ENCODE measurements at places on chromosomes 16 and 17.

GRCh38 chr17:9902120-9902519 is 3.0 kb downstream of the RCVRN start:
- DNase-seq = no peak

GRCh38 chr17:54899721-54900456 is 763 bp upstream of the TOM1L1 start:
- DNase-seq = peak; percentile 6

DNA sequence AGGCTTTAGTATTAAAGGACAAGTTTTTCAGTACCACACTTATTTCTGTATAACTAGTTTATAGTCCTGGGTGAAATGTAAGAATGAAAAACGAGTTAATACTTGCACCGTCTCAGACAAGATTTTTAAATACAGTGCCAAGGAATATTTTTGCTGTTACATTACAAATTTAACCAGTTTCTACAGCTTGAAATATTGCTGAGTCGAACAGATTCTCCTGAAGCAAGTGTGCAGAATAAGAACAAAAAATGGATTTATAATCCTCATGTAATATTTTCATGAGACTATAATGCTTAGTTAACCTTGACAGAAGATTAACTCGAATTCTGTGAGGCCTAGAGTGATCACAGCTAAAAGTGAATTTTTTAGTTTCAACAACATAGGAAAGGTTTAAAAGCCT is 3.1 kb downstream of the NETO2 start:
- DNase-seq = no peak

GRCh38 chr16:23236983-23237382 is 54.4 kb downstream of the SCNN1G start:
- DNase-seq = no peak

- peak; percentile 15 for DNase-seq
Observed at GRCh38 chr16:88569614-88569984, 604 bp upstream of the ZC3H18 start.

- no peak for DNase-seq
Observed at GRCh38 chr17:52419229-52419641, 260.7 kb upstream of the CA10 start.

- DNase-seq = no peak
Observed at GRCh38 chr17:71184716-71185115, 936.1 kb upstream of the SOX9 start.

DNA sequence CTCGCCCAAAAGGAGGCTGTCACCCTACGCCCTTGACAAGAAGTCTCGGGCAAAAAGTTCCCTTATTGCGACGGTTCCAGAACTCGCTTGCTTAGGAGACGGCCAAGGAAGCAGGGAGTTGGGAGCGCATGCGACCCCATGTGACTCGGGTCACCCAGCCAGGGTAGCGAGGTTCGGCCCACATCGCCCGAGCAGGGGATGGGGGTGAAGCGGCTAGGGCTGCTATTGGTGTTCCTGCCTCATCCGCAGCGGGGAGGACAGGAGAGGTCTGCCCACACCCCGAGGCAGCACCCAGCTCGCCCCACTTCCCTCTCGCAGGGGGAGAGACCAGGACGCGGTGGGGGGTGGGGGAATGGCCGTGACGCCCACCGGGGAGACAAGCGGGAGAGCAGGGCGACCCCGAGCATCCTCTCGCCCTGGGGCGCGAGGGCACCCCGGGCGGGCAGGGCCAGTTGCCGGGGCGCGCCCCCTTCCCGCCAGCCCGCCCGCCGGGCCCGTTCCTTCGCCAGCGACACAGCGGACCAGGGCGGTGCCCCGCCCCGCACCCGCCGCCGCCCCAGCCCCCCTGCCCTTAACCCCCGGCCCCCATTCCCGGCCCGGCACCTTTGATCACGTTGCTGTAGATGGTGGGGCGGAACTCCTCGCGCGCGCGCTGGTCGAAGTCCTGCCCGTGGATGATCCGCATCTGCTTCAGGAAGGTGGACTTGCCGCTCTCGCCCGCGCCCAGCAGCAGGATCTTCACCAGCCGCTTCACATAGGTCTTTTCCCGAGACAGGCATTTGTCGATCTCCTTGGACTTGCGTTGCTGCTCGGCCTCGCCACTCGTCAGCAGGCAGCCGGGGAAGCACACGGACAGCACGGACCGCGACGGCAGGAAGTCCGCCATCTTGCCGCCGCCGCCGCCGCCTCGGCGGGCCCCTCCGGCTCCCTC is 567 bp downstream of the GNA13 start:
- DNase-seq = peak; percentile 47

GRCh38 chr16:2960183-2961010 is 3.7 kb upstream of the KREMEN2 start:
- DNase-seq = no peak

GRCh38 chr16:48822431-48822830 is 212.5 kb upstream of the N4BP1 start:
- no peak for DNase-seq

- DNase-seq = no peak
Observed at GRCh38 chr17:57834146-57834741, 15.6 kb downstream of the MRPS23 start.

DNA sequence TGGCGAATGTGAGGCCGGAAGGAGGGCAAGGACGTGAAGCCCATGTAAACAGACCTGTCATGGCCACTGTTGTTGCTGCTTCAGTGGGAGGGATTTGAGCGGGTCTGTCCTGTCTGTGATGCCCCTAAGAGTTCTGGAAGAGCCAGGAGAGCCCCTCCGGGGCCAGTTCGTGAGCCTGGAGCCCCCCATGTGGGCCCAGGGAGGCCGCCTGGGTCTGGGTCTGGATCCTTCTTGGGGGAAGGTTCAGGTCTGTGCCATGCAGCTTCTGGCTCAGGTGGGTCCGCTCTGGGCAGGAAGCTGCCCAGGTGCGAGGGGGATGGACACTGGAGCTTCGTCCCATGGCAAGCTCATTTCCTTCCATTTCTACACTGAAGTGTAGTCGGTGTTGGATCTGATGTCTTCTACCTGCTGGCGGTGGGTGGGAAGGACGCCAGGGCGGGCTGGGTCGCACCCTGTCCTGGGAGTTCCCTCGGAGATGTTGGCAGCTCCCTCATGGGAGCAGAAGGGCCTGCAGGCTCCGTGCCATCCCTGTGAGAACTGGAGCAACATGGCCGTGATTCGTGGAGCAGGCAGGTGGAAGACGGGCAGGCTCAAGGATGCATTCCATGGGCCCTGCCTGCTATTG is 11.2 kb upstream of the WFIKKN1 start:
- no peak for DNase-seq

- peak; percentile 30 for DNase-seq
Observed at GRCh38 chr17:80861892-80862291, 129.7 kb upstream of the CHMP6 start.

DNA sequence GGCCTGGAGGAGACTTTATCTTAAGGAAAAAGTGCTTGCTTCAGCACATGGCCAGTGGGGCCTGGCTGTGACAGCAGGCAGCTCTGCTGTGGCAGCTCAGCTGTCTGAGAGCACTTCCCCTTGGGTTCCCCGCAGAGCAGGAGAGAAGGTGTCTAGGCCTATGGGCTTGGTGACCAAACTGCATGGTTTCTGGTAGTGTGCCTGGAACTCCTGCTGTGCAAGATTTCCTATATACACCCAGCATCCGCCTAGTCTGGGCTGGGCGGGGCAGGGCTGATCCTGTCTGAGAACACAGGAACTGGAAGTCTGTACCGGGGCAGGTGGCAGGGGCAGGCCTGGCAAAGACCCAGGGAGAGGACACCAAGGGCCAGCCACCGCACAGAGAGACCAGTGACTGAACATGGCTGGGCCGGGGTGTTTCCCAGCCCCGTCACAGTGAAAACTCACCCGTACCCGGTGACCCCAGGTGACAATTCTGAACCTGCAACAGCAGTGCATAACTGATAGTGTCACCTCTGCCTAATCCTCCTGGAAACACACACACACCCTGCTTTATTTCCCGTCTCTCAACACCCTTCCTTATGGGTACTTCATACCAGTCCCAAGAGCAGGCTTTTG is 39.3 kb downstream of the CHD9 start:
- DNase-seq = peak; percentile 37

DNA sequence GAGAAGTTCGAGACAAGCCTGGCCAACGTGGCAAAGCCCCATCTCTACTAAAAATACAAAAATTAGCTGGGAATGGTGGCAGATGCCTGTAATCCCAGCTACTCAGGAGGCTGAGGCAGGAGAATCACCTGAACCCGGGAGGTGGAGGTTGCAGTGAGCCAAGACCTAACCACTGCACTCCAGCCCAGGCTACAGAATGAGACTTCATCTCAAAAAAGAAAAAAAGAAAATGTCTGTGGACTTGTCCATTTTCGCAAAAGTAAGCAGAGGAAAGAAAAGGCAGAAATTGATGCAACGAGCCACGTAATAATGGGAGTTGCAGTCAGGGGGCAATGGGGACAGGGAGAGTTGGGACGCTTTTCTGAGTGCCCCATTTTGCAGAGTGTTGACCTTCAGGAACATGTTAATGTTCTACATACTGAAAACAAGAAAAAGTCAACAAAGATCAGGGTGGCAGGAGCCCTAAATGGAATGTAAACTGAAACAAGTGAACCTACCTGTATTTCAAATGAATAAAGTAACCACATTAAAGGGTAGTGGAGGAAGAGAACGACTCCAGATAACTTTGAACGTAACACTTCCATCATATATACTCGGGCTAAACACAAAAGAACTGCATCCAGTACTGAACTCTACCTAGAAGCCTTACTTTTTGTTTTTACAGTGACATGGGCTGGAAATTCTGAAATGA is 76.4 kb downstream of the CNGB1 start:
- no peak for DNase-seq

DNA sequence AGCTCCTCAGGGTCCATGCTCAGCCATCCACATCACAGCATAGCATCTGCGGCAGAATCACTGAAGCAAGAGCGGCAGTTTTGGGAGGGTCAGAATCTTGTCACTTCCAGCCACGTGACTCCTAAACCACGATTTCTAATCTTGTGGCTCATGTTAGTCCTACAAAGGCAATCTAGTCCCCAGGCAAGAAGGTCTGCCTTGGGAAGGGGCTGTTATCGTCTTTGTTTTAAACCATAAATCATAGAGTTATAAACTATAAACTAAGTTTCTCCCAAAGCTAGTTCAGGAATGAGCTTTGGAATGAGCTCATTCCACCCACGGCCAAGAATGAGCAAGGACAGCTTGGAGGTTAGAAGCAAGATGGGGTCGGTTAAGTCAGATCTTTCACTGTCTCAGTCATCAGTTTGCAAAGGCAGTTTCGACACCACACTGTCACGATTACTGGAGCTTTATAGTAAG is 20.8 kb upstream of the DNAH17 start:
- no peak for DNase-seq

GRCh38 chr16:49578018-49578417 is 204.4 kb downstream of the C16orf78 start:
- no peak for DNase-seq
